ENCODE measurements at places on chromosomes 3 and 15.

- DNase-seq, result no peak
These were observed 15.7 kb downstream of the KLHL6 start for GRCh38 chr3:183539811-183540210.

DNA sequence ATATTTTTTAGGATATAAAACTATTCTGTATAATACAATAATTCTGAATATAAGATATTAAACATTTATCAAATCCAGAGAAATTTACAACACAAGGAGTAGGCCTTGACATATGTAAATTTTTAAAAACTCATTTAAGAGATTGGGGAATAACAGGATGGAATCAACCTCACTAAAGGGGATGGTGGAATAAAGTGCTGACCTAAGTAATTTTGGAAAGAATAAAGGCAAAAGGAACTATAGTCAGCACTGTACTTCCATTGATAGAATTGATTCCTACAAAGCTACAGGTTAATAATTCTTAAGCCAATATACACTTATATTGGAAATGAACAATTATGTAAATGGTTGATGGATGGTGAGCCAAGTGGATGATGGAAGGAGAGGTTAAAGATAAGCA is 549.3 kb downstream of the TBL1XR1 start:
- DNase-seq, result no peak

- peak; percentile 22 for DNase-seq
These were observed 11.4 kb downstream of the DET1 start for GRCh38 chr15:88535100-88535499.

DNA sequence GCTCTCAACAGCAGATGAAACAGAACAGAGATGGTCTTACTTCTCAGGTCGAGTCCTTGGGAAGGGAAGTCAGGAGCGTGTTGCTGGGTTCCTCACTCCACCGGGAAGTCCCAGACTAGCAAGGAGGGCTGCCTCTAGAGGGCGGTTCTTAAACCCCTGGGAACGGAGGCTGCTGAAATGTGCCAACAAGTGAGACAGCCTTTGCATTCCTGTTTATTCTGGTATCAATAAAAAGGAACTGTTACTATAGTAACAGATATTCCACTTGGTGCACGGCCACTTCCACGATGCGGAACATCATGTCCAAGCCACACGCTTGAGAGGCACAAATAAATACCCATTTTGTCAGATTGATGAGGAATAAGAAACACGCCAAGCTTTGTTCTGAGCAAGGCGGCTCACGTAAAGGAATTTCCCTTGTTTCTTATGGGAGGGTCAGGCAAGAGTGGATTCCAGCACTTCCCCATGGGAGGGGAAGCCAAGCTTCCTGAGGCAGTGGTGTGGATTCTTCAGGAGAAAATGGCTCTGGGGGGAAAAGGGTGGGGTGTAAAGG is at the start of gene FAM107A:
TSS of gene FAM107A (minus strand) at position 123 of the 553 bp plus-strand sequence. CDS start 7,531 bp downstream, outside the sequence.
- DNase-seq, result peak; percentile 57

DNA sequence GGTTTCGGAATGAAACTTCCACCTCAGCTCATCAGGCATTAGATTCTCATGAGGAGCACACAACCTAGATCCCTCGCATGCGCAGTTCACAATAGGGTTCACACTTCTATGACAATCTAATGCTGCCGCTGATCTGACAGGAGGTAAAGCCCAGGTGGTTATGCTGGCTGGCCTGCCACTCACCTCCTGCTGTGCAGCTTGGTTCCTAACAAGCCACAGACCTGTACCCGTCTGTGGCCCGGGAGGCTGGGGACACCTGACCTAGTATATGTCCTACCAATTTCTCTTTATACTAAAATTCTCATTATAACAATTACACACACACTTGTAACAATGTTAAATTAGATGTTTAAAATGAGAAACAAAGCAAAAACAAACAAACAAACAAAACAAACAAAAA is 172.2 kb downstream of the SLC9A9 start:
- no peak for DNase-seq

- DNase-seq, result no peak
These were observed 59.5 kb upstream of the NDUFB4 start for GRCh38 chr3:120536642-120537041.

DNA sequence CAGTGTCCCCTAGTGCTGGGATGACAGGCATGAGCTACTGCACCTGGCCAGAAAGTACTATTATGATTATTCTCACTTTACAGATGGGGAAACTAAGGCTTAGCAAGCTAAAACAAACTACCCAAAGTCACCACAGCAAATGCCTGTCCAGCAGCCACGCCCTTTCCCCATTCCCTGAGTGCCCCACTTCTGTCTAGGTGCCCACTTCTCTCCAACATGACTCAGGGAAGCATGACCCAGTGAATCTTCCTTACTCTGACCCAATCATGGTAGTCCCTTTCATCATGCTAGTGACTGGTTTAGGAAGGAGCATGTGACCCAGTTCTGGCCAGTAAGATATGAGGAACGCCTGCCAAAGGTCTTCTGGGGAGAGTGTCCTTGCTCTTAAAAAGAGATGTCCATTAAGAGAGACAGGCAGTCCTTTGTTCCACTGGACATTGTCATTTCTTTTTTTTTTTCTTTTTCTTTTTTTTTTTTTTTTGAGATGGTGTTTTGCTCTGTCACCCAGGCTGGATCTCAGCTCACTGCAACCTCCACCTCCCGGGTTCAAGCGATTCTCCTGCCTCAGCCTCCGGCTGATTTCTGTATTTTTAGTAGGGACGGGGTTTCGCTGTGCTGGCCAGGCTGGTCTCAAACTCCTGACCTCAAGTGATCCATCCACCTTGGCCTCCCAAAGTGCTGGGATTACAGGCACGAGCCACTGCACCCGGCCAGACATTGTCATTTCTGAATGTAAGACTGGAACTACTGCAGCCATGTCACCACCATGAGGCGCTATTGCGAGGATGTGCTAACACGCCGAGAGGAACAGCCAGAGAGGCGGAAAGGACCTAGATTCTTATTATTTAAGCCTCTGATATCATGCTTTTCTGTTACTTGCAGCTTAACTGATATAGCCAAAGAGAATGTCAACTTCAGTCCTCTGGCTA is 19.8 kb downstream of the MEGF11 start:
- DNase-seq, result peak; percentile 25

- no peak for DNase-seq
These were observed 88.6 kb upstream of the SPATA12 start for GRCh38 chr3:56971816-56972215.

- DNase-seq, result peak; percentile 28
These were observed 26.2 kb downstream of the ARPP21 start for GRCh38 chr3:35665390-35666055.

All from fibroblast of skin of back (primary cell).